ENCODE measurements at places on chromosomes 3 and 15. TPM values are rescaled to one million over a fixed set of nuclear protein-coding genes. Genes with fewer than 3 reads are reported as not detected.

Gene EIF4E3
- 29.7 TPM for total RNA-seq

Gene LRRC31
- not detected for total RNA-seq

Gene GP5
- total RNA-seq = 0.58 TPM

Gene PIK3CA
- total RNA-seq = 9.0 TPM

Gene MAN2A2
- 99.8 TPM for total RNA-seq

DNA sequence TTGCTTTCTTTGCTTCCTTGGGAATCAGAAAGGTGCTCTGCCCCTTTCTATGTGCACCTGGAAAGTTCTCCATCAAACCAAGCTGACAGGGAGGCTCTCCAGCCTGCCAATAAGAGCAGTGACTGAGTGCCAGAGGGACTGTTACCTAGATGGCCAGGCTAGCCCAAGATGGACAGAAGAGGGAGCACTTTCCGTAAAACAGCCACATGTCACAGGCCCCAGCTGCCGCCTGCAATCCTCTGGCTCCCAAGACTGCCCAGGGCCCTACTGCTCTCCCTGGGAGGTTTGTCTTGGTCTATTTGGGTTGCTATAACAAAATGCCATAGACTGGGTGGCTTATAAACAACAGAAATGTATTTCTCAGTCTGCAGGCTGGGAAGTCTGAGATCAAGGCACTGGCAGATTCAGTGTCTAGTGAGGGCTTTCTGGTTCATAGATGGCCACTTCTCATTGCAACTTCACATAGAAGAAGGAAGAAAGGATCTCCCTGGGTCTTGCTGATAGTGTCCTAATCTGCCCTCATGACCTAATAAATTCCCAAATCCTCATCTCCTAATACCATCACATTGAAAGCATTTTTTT lies 72.3 kb downstream of the TAMM41 start:
- DNase-seq = no peak

DNA sequence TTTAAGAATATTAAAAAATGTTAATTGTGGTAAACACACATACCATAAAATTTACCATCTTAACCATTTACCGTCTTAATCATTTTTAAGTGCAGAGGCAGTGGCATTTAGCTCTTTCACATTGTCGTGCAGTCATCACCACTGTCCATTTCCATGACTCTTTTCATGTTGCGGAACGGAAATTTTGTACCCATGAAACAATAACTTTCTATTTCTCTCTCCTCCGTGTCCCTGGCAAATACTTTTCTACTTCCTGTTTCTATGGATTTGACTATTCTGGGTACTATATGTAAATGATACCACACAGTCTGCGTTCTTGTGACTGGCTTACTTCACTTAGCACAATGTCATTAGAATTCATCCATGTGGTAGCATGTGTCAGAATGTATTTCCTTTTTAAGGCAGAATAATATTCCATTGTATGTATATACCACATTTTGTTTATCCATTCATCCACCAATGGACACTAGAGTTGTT lies 27.9 kb downstream of the AKAP13 start:
- peak; percentile 39 for DNase-seq

- DNase-seq = no peak
Measured at GRCh38 chr3:30189900-30190299, 416.5 kb upstream of the TGFBR2 start.

DNA sequence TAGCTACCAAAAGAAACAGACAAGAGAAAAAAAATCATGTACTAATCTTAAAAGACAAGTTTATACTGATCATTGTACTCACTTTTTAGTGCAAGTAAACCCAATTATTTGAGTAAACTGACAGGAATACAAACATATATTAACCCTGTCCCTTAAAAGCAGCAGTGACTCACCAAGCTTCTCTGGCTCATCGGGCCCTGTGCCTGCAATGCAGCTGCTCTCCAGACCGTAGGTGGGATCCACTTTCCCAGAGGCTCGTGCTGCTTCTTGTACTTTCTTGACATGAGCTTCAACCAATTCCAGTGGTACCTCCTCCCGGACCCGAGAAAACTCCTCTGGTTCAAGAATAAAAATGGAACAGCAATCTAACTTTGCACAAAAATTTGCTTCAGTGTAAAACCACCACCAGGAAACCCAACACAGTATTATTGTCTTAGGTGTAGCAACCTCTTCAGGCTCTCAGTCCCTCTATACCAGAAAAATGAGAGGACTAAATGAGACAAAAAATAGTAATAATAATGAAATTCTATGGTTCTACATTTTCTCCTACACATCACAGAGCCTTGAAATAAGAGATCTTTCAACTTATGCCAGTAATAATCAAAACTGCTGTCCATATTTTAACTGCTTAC lies 82.6 kb upstream of the CSPG5 start:
- no peak for DNase-seq

GRCh38 chr3:99013077-99013476 lies 111.6 kb upstream of the DCBLD2 start:
- no peak for DNase-seq

- no peak for DNase-seq
Measured at GRCh38 chr3:148367756-148368155, 329.9 kb upstream of the AGTR1 start.

DNA sequence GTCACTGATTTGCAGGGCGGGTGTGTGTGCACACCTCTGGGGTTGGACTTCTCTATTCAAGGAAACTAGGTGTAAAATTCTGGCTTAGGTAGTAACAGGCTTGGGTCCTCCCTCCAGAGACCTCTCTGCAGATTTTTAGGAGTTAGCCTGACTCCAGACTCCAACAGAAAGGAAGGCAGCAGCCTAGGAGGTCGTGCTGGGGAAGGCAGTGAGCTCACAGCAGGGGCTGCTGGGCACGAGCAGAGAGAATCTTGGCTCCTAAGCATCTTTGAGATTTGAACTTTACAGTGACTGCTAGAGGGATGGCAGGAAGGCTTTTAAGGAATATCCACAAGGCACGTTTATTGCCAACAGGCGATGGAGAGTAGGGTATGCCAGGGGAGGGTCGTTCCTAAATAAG lies 612.6 kb downstream of the FOXP1 start:
- no peak for DNase-seq

- DNase-seq = no peak
Measured at GRCh38 chr3:146543461-146544001, 876 bp downstream of the PLSCR1 start.

DNA sequence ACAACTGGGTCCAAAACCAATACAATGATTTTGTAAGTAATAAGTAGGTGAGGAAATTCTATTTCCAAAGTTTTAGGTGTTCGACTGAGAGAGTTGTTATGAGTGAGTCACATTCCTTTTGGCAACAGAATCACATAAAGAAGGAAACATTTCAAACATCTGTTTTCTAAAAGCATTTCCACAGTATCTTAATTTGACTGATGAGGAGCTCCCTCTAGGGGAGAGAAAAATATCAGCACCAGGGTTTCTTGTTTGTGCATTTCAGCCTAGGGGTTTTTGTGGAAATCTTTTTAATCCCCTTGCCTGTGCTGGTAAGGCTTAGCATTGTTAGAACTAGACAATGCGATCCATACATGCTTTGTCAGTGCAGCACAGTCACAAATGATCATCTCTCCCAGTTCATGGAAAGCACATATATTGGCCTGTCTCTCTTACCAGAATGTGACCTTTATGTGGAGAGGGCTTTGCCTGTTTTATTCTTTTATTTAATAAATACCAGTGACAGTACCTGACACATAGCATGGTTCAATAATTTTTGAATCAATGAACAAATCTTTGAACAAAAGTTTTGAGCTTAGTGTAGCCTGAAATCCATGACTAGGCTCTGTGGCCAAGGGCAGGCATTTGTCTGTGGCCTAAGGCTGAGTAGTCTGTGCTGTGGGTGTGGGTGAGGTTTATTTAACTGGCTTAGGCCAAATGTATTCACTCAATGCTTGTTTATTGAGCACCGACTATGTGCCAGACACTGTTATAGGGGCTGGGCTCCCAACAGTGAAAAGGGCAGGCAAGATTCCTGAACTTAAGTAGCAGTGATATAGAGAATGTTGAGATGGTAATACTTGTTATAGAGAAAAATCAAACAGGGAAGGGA lies 21.1 kb upstream of the IQCF6 start:
- DNase-seq = no peak

GRCh38 chr3:30620402-30621360 lies 14.3 kb downstream of the TGFBR2 start:
- no peak for DNase-seq

GRCh38 chr3:61222467-61222866 lies 28.8 kb downstream of the FHIT start:
- DNase-seq = no peak

- peak; percentile 47 for DNase-seq
Measured at GRCh38 chr3:170257145-170257544, 34.9 kb downstream of the PRKCI start.

- DNase-seq = no peak
Measured at GRCh38 chr3:181565416-181565815, 146.3 kb upstream of the SOX2 start.

- no peak for DNase-seq
Measured at GRCh38 chr15:63917588-63918316, 84.0 kb upstream of the HERC1 start.

GRCh38 chr3:72836923-72837322 lies 11.3 kb downstream of the SHQ1 start:
- DNase-seq = no peak

DNA sequence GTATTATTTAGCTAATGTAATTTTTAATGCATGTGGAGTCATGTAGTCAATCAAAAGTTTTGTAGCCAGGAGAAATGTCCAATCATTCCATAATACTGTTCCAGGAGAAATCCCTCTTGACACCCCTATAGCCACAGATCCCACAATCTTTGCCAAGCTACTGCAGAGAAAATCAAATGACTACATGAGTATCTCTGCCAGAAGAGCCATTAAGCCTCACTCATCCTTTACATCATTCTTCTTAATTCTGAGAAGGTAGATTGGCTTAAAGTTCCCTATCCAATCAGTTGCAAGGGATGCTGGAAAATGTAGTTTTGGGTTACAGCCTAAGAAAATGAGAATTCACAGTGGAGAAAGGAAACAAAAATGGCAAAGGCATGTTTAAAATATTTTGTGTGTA lies 502.1 kb downstream of the ZBBX start:
- no peak for DNase-seq

DNA sequence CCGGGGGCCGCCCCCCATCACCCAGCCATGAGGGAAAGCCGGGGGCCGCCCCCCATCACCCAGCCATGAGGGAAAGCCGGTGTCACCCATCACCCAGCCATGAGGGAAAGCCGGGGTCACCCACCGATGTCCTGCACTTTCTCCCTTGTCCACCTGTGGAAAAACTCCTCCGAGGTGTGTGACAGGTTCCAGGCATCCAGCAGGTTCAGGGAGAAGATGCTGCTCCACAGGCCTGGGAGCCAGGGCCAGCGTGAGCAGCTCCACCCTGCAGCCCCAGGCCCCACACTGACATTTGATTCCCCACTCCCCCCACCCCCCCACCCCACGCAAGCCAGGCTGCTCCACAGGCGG lies 15.5 kb upstream of the EHD4 start:
- DNase-seq = peak; percentile 9

DNA sequence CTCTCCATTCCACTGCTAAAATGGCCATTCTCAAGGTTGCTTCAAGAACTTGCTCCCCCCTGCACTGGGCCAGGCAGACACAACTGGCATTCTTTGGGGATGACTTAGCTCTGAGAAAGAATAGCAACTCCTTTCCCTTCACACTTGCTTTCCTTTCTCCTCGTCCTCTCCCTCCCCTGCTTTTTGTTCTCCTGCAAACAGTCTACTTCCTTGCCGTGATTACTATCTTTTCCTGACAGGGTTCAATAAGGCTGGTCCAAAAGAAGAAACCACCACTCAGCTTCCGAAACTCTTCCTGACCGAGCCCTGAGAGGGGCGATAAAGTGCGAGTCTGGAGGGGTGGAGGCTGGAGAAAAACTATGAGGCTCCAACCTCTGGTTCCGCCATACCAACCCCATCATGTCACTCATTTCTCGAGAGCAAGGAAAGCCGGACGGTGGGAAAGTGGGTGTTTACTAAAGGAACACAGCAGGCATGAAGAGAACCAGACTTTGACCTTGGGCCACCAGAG lies 5.0 kb downstream of the AMOTL2 start:
- DNase-seq = no peak

DNA sequence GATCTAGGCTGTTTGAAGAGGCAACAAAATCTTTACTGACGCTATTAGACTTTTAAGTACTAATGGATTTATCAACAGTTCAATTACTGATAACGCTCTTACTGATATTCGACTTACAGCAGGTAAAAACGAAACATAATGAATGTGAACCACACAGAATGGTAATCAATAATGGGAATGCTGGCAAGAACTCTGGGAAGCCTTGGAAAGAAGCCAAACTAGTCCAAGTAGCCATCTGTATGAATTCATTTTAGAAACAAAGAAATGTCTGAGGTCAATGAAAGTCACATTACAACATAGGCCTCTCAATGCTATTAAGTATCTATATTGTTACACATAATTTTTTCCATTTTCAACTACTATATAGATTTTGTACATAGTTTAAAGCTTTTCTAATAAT lies 130.0 kb downstream of the DMXL2 start:
- no peak for DNase-seq

DNA sequence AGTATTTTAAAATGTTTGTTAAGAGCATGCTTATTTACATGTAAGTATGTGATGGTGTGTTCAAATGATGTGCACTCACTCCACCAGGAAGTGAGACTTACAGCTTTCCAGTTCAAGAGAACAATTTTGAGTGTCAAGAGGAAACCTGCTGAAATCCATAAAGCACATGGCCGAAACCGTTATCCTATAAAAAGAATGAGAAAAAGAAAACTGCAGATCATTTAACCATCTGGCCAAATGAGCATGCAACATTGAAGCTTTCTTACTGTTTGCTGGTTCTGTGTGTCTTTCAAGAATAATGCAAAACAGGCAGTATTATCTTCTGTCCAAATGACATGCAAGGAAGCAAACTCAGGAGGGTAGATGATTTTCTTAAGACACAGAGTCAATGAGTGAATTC lies 26.3 kb downstream of the GABRR3 start:
- DNase-seq = no peak

- DNase-seq = no peak
Measured at GRCh38 chr3:112304611-112305010, 10.6 kb upstream of the SLC9C1 start.

DNA sequence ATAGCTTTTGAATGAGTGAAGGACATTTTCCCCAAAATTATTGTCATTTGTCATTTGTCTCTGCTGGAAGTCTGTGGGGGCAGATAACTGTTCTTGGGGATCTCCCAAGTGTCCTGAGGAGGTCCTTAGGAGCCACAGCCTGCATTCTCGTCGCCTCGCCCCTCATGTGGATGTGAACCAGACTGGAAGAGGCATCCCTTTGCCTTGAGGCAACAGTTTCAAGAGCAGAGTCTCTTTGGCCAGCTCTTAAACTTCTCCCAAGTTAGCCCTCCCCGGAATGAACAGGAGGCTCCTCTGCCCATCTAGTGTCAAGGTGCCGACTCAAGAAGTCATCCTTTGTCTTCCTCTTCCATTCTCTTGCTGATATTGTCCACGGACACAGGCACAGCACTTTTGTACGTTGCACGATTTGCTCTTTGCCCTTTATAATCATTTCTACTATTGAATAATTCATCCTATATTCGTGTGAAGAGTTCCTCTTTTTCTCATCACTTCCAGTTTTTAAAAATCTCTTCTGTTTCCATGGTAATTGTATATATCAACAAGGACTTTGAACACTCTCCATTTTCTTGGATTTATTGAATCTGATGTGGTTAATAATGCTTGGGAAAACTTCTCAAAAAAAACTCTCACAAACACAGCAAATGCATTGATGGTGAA lies 40.8 kb upstream of the CD47 start:
- DNase-seq = no peak
